ENCODE measurements at places on chromosomes 6 and 20.

DNA sequence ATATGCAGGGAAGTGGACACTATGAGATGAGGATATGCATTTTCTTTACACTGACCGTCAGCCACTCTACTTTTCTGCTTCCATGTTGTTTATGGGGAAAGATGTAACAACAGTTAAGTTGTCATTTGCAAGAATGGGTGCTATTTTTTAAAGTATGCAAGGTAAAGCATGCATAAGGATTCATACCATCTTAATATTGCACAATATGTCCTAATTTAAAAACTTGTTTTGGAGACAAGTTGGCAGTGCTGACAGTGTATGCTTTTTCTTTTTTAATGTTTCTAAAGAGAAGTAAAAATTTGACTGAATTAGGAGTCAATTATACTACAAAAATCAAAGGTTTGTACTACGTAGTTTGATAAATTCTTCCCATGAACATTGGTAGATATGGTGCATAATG lies 435.4 kb downstream of the MMUT start:
- DNase-seq, result no peak

- no peak for DNase-seq
Observed at GRCh38 chr20:23874747-23875146, 4.8 kb downstream of the CST5 start.

DNA sequence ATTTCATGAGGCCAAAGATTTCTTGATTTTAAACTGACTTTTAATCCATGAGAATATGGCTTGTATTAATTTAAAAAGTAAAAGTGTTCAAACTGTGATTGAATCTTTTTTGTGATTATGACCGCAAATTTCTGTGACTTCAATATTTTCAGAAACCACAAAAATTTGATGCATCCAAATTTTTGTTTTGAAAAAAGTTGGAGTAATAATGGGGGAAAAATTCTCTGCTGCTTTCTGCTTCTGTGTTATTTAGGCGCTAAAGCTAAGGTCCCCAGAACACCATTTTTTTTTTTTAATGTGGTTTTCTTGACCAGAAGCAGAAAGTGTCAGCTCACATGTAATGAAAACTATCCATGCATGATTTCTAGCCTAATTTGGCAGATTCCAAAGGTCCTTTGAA lies 65.3 kb downstream of the GRIK2 start:
- no peak for DNase-seq

DNA sequence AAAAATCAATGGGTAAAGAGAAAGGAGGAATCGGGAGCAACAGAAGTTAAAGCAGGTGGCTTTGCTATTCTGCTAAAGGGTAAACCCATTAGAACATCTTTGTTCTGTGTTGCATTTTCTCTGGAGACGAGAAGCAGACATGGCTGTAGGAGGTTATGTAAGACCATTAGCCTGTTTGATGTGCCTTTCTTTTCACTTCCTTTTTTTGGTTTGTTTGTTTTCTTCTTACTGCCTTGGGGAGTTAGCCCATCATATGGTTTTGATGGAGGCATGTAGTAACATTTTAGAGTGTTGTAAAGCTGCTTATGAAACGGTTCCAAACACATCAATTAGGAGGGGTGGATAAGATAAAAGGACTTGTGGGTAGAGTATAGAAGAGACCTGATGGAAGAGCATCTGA lies 131.0 kb downstream of the DOK5 start:
- DNase-seq, result no peak

GRCh38 chr6:107592806-107593205 lies 102.9 kb downstream of the SOBP start:
- no peak for DNase-seq

DNA sequence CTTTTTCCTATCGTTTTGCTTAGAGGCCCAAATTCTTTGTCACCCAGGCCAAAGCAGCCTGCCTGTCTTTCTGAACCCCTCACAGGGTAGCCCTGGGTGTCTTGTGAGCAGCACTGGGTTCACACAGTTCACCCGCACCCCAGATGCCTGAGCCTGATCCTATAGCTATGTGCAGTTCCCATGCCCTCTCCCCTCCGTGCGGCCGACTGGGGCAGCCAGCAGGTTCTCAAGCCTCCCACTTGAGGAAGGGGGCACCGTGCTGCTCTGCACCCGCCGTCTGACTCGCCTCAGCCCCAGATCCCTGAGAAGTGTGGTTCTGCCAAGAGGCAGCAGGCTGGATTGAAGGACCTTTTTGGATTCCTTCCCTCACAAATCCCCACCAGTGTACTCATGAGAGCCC lies 89.0 kb downstream of the PSMB1 start:
- no peak for DNase-seq

DNA sequence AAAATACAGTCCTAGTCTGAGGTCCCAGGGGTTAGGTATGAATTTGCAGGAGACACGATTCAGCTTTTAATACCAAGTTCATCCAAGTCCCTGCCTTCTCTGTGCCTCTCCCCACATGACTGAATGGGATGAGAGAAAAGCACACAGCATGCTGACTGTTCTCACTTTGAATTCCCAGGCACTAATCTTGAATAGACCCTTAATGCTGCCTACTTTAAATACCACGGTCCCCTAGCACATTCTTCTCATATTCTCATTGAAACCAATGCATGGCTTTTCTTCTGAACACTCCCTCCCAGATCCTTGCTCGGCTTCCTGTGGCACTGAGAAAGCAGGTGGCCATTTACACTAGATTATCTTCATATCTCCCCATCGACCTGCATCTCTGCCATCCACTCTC lies 30.1 kb upstream of the SCAF8 start:
- no peak for DNase-seq

All from activated CD8-positive, alpha-beta memory T cell treated with anti-CD3 and anti-CD28 coated beads for 1 hour (primary cell).